ENCODE measurements at places on chromosomes 12 and 14.

GRCh38 chr14:49970474-49971147, 77.7 kb downstream of the ARF6 start:
- no peak for DNase-seq

DNA sequence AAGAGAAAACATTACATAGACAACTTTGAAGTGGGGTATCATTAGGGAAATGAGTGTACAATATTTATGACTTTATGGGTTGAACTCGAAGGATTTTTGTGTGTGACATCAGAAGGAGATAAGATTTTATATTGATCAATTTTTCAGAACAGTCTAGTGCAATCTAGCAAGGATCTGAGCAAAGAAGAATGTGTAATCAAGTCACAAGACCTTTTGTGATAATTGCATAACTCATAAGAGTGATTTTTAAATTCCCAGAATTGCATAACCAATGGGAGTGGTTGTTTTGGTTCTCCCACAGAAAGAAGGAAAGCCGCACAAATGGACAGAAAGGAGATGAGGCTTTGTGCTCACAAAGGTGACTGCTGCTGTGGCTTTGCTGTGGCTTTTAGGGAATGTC, 441.8 kb upstream of the FLRT2 start:
- no peak for DNase-seq

DNA sequence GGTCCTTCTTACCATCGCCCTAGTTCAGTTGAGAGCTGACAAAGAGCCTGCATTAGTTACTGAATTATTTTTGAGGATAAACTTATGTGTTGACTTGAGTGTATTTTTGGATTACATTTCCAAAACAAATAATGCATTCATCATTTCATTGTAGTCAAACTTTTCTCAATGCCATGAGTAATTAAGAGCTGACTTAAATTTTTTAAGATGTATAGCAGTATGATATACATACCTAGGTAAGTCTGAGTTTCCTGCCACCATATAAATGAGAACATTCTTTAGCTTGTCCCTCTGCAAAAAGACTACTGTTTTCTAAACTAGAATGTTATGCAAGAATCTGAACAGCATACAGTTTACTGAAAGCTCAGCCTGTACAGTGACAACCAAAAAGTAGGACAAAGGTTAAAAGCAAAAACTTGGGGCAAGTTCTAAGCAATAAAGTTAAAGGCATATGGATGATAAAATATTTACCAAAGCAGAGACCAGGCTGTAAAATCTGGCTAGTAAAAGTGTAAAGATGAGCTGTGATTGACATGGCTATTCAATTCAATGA, 82.1 kb upstream of the FERMT2 start:
- DNase-seq, result no peak

GRCh38 chr14:64734990-64735389, 30.8 kb downstream of the PLEKHG3 start:
- DNase-seq, result no peak

DNA sequence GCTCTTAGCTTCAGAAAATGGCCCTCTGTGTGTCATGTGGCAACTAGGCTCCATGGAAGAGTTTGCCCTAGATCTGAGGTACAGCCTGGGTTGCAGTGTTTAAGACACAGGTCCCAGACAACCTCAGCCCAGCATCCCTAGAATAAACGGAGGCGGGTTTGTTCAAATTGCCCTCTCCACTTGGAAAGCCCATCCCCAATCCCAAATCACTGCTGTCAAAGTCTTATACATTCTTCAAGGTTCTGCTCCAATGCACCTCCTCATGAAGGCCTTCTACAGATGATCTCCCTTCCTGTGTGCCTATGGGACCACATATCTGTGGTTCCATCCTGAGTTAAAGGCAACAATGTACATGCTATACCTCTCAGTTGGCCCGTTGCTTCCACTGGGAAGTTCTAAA, 289.8 kb downstream of the DPF3 start:
- no peak for DNase-seq

DNA sequence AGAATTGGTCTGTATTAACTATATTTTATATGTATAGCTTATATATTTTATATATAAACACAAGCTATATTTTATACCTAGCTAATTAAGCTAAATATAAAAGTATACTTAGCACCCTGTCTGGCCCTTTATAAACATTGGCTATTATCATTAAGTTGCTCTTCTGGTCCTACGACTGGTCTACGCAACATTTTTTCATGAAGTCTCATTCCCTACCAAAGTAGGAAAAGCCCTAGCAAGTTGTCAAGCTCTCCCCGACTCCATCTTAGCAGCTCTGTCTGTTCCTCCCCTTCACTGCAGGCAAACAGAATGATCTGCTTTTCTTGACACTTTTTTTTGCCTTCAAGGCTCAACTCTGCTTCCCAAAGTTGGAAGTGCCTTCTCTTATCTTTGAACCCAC, 36.7 kb upstream of the ELK3 start:
- no peak for DNase-seq

DNA sequence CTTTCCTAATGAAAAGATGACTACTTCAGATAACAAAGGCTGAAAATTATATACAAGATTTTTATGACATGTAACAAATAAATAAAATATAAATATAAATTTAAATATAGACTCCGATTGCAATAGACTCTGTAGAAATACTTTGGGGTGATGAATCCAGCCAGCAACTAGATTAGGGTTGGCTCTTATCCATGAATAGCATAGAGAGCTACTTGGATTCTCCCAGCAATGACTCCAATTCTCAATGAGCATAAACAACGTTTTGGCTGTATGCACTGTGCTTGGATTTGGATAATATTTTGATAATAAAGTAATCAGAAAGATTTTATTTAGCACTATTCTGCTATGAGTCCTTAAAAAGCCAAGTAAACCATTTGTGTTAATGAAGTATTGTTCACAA, 58.0 kb upstream of the LRFN5 start:
- DNase-seq, result no peak
